ENCODE measurements at places on chromosomes 2 and 18.

DNA sequence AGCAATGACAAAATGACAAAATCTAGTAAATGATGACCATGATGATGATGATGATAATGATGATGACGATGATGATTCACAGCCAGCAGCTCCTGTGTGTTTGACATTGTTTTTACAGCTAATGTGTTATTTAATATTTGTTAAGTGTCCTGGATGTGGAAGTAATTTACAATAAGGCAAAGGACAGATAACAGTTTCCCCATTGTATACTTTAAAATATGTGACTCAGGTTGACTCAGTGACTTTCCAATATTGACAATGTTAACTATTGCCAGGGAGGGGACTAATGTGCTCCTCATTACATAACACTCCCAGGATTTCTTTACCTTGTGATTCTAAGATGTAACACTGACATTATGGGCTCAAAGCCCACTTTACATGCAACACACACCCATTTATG lies 602.2 kb downstream of the FBXO15 start:
- no peak for DNase-seq

- DNase-seq = no peak
Measured at GRCh38 chr2:230893841-230894781, 29.4 kb downstream of the ITM2C start.

DNA sequence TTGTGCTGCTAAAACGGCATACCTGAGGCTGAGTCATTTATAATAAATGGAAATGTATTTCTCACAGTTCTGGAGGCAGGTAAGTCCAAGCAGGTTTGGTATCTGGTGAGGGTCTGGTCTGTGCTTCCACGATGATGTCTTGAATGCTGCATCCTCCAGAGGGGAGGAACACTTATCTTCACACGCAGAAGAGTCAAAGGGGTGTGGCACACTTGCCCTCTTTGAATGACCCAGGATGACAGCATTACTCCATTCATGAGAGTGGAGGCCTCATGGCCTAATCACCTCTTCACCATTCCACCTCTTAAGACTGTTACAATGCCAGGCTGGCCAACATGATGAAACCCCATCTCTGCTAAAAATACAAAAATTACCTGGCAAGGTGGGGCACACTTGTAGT lies 61.0 kb downstream of the NCAPH start:
- no peak for DNase-seq

DNA sequence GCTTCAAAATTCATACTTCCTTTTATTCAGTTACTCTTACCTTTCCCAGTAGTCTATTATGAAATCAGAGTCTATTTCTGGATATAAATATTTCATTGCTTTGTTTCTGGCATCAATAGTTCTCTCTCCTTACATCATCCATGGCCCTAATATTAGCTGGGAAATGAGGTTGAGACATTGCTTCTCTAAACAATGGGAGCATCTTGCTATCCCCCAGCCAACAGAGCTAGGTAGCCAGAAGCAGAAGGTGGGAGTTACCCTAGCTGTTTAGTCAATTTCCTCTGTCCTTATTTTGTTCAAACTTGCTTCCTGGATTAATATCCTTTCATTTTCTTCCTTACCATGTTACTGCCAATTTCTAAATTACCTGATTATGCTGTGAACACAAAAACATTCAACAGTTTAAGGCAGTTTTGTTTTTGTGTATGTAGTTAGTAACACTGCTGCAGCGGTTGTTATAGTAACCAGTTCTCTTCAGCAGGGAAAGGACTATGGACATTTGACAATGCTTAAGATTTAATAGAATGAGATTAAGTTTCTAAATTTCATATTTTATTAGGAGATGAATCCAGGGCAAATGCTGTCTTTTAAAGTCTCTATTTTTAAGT lies 160.5 kb upstream of the KCNJ3 start:
- no peak for DNase-seq

- DNase-seq = peak; percentile 81
Measured at GRCh38 chr18:32349728-32350395, 120.8 kb downstream of the GAREM1 start.

DNA sequence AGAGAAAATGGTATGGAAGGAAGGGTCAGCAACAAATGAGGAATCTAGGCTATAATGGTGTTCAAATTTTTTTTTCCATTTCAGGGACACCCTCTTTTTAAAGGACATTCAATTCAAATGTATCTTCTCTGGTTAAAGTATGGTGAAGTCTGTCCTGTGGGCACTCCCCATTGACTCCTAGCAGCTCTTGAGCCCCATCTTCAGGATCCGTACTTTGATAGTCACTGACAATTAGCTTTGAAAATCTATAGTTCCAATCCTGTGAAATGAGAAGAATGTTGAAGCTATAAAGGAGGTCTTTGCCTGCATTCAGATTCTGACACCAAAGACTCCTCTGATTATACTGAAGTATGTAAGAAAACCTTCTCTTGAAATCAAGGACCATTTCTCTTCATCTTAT lies 43.3 kb downstream of the KCNH7 start:
- no peak for DNase-seq

- no peak for DNase-seq
Measured at GRCh38 chr2:2940702-2941101, 436.9 kb downstream of the EIPR1 start.

All from urinary bladder (tissue), 4 donors.